ENCODE measurements at places on chromosomes 16 and 17.
A peak's percentile ranks its signal among the peaks of the same experiment; 100 is the strongest.

DNA sequence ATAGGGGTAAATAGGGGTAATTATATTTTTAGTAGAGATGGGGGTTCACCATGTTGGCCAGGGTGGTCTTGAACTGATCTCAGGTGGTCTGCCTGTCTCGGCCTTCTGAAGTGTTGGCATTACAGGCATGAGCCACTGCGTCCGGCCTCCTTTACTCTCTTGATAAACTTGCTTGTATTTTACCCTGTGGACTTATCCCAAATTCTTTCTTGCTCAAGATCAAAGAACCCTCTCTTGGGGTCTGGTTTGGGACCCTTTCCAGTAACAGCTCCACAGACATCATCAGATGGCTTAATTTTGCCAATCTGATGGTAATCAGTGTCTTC is 5.6 kb upstream of the C1QTNF1 start:
- H3K4me3 ChIP-seq: no peak overlapping the region
- H3K36me3 ChIP-seq: no peaks in the 10 kb centered on the region
- H3K27me3 ChIP-seq: peaks cover 42% of the 10 kb centered on the region

DNA sequence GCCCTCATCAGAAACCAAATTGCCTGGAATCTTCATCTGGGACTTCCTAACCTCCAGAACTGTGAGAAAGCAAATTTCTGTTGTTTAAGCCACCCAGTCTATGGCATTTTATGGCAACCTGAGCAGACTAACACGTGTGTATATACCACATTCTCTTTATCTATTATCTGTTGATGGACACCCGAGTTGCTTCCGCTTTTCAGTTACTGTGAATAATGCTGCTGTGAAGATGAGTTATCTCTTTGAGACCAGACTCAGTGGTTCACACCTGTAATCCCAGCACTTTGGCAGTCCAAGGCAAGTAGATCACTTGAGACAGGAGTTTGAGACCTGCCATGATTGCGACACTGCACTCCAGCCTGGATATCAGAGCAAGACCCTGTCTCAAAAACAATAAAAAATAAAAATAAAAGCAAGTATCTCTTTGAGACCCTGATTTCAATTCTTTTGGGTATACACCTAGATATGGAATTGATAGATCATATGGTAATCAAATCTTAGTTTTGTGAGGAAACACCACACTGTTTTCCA is 27.2 kb upstream of the CNEP1R1 start:
- no peaks in the 10 kb centered on the region for H3K4me1 ChIP-seq
- H3K4me3 ChIP-seq: no peak overlapping the region
- no peak for DNase-seq

GRCh38 chr16:6309271-6309670 is 1023.4 kb upstream of the RBFOX1 start:
- DNase-seq: no peak
- H3K4me3 ChIP-seq: no peak overlapping the region
- H3K27me3 ChIP-seq: no peaks in the 10 kb centered on the region
- no peaks in the 10 kb centered on the region for H3K36me3 ChIP-seq

- no peaks in the 10 kb centered on the region for H3K27me3 ChIP-seq
- H3K4me3 ChIP-seq: no peak overlapping the region
- DNase-seq: no peak
- H3K4me1 ChIP-seq: peaks cover 19% of the 10 kb centered on the region
- no peak overlapping the region for H3K27ac ChIP-seq
These were observed 32.3 kb upstream of the PVALEF start for GRCh38 chr17:81132770-81133723.

DNA sequence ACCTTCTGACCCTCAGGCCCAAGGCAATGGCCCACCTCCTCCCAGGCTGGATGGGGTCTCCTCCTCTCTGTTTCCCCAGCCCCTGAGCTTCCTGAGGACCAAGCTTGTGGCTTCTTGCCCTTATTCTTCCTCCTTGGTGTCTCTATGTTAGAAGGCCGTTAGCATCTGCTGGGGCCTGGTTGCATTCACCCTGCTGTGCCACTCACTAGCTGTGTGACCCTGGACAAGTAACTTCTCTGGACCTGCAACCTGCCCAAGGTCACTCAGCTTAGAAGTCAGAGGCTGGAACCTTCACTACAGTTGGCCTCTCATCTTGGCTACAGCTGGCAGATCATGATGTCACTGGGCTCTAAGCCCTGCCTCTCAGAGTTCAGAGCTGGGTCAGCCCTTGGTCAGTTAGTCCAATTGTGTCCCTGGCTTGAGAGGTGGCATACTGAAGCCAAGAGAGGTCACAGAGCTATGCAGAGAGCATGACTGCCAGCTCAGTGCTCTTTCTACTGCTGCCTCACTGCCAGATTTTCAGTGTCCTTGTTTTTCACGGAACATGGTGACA is 3.0 kb downstream of the MT2A start:
- no peaks in the 10 kb centered on the region for H3K36me3 ChIP-seq
- H3K27ac ChIP-seq: no peak overlapping the region
- no peak overlapping the region for H3K4me3 ChIP-seq
- H3K4me1 ChIP-seq: peaks cover 18% of the 10 kb centered on the region
- no peak for DNase-seq

DNA sequence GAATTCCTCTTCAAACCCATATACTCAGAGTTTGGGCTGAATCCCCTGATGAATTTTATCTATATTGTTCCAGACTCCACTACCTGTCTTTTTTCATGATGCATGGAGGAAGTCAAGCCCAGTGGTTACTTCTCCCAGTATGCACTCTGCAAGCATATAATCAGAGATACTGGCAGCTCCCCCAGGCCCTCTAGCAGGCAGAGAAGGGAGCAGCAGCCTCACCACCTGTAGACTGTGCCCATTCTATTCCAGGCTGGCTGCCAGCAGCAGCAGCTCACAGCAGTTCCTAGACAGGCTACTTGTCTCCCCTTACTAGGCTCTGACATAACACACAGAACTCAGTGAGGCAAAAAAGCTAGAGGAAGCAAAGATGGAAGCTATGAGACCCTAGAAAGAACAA is 3.4 kb downstream of the MKS1 start:
- no peak overlapping the region for H3K27ac ChIP-seq
- H3K36me3 ChIP-seq: no peaks in the 10 kb centered on the region
- H3K27me3 ChIP-seq: peaks cover 6% of the 10 kb centered on the region
- H3K4me1 ChIP-seq: no peaks in the 10 kb centered on the region

GRCh38 chr16:53297477-53297876 is 136.8 kb upstream of the RBL2 start:
- no peak overlapping the region for H3K4me3 ChIP-seq
- no peak overlapping the region for H3K27ac ChIP-seq
- peaks cover 18% of the 10 kb centered on the region for H3K36me3 ChIP-seq

DNA sequence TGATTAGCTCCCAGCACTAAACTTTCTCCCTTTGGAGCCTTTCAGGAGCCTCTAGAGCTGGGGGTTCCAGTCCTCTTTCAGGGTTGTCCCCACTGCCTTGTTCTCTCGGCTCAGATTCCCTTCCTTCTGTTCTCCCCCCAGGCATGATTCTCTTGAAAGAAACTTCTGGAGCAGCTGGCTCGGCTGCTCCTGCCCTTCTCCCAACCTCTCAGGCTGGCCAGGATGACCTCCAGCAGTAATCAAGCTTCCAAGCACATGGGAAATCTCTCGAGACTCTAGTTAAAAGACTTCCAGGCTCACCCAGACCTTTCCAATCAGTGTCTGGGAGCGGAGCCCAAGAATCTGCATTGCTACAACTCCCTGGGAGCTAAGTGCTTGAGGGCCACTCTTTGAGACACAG is 3.6 kb downstream of the SDK2 start:
- H3K27me3 ChIP-seq: no peaks in the 10 kb centered on the region
- no peak overlapping the region for H3K27ac ChIP-seq
- H3K4me3 ChIP-seq: no peak overlapping the region
- peaks cover 26% of the 10 kb centered on the region for H3K4me1 ChIP-seq
- H3K36me3 ChIP-seq: no peaks in the 10 kb centered on the region

DNA sequence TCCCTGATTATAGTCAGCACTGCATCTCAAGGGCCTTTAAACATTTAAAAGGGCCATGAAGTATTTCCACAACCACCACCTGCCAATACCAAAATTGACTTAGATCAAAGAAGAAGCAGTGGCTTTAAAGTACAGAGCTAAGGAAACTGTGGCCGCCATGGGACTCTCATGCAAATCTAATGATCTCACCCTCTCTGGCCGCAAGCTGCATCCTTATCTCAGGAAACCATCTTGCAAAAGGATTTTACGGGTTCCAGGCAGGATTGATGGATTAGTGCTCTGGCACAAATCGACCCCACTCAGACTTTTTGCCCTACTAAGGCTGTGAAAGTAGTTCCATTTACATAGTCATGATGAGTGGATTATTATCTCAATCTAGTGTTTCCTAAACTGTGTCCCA is 22.6 kb downstream of the CDRT4 start:
- no peak overlapping the region for H3K4me3 ChIP-seq
- no peak overlapping the region for H3K27ac ChIP-seq
- H3K4me1 ChIP-seq: no peaks in the 10 kb centered on the region
- no peak for DNase-seq
- H3K36me3 ChIP-seq: no peaks in the 10 kb centered on the region

DNA sequence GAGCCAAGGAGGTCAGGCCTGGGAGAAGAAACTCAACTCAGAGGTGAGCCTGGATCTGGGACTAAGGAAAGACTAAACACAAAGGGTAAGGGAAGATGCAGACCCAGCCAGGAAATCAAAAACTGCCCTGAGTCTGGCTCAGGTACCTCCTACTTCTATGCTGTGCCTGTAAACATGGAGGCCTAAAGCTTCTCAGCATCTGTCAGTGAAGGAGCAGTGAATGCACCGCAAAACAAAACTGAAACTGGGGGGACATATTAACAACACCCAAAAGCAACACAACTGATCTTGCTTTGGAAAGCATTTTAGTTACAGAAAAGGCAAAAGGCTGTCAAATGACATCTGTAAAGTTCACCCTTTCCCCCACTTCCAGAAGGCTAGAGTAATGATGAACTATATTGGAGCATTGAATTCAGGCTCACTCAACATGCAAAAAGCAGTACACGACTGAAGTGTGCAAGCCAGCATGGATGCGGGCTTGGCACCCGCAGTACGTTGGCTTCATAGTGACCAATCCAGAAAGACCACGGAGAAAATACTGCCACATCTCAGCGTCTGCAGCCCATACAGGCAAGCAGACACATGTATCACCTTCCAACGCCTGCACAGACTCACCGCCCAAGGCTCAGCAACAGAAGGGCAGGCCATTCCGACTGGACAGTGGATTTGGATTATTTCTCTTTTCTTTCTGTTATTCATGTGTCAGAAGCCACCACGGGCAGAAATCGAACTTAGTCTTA is 3.8 kb downstream of the TBC1D16 start:
- peaks cover 11% of the 10 kb centered on the region for H3K27me3 ChIP-seq
- DNase-seq: no peak
- no peak overlapping the region for H3K27ac ChIP-seq

GRCh38 chr16:5647051-5647450 is 549.5 kb upstream of the EEF2KMT start:
- H3K27ac ChIP-seq: no peak overlapping the region
- H3K36me3 ChIP-seq: no peaks in the 10 kb centered on the region
- H3K4me1 ChIP-seq: peaks cover 10% of the 10 kb centered on the region

DNA sequence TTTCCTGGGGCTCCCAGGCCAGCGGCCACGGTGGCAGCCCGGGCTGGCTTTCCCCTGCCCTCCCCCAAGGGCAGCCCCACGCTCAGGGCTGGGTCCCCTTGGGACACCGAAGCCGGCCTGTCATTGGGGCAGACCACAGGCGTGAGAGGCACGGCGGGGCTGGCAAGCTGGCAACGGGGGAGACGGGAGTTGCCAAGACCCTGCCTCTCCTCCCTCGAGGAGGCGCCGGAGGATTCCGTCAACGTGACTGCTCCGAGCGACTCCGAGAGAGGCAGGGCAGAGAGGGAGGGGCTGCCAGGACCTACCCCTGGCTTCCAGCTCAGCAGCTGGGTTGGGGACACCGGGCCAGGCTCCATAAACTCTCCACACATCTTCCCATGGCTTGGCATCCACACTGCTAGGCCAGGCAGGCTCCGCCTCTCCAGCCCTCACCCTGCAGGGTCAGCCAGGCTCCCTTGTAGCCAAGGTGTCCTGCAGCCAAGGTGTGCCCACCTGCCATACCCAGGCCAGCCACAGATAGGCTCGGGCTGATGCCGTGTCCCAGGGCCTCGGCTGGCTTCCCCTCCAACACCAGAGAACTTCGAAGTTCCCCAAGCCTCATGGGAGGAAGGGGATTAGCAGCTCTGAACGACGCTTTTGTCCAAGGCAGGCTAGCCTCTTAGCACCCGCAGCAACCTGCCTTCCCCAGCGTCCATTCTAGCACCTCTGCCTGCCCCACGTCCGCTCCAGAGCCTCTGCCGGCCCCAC is 25.5 kb downstream of the TIMM22 start:
- H3K27ac ChIP-seq: no peak overlapping the region
- no peaks in the 10 kb centered on the region for H3K27me3 ChIP-seq
- no peaks in the 10 kb centered on the region for H3K36me3 ChIP-seq
- no peak overlapping the region for H3K4me3 ChIP-seq
- peak; percentile 57 for DNase-seq

DNA sequence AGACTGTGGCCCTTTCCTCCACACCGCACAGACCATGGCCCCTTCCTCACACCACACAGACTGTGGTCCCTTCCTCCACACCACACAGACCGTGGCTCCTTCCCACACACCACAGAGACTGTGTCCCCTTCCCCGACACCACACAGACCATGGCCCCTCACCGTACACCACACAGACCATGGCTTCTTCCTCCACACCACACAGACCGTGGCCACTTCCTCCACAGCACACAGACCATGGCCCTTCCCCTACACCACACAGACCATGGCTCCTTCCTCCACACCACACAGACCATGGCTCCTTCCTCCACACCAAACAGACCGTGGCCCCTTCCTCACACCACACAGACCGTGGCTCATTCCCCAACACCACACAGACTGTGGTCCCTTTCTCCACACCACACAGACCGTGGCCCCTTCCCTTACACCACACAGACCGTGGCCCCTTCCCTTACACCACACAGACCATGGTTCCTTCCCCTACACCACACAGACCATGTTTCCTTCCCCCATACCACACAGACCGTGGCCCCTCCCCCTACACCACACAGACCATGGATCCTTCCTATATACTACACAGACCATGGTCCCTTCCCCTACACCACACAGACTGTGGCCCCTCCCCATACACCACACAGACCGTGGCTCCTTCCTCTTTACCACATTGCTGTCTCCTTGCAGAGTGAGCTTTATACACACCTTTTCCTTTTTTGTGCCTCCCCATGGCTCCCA is 297.5 kb upstream of the FOXF1 start:
- no peak overlapping the region for H3K27ac ChIP-seq
- no peak for DNase-seq
- H3K4me1 ChIP-seq: no peaks in the 10 kb centered on the region
- no peaks in the 10 kb centered on the region for H3K27me3 ChIP-seq
- no peaks in the 10 kb centered on the region for H3K36me3 ChIP-seq

DNA sequence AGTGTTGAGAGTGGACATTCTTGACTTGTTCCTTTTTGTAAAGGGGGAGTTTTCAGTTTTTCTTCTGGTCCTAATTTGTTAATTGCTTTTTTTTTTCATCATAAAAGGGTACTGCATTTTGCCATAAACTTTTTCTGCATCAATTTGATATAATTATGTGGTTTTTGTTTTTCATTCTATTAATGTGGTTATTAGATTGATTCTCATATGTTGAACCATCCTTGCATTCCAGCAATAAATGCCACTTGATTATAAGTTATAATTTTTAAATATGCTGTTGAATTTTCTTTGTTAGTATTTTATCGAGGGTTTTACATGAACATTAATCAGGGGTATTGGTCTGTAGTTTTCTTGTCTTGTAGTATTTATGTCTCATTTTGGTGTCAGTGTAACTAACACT is 87.2 kb upstream of the SMIM36 start:
- DNase-seq: no peak
- no peaks in the 10 kb centered on the region for H3K27me3 ChIP-seq
- H3K27ac ChIP-seq: no peak overlapping the region
- H3K36me3 ChIP-seq: peaks cover 12% of the 10 kb centered on the region
- peak overlapping the region; percentile 4 for H3K4me3 ChIP-seq
- peaks cover 20% of the 10 kb centered on the region for H3K4me1 ChIP-seq

- no peaks in the 10 kb centered on the region for H3K36me3 ChIP-seq
- no peak for DNase-seq
- no peak overlapping the region for H3K4me3 ChIP-seq
- no peaks in the 10 kb centered on the region for H3K27me3 ChIP-seq
- no peaks in the 10 kb centered on the region for H3K4me1 ChIP-seq
These were observed 18.1 kb downstream of the RDM1 start for GRCh38 chr17:35912339-35912912.
